Umbilical cord (tissue), 2 donors: ENCODE measurements at places on chromosomes 7 and 10.

DNA sequence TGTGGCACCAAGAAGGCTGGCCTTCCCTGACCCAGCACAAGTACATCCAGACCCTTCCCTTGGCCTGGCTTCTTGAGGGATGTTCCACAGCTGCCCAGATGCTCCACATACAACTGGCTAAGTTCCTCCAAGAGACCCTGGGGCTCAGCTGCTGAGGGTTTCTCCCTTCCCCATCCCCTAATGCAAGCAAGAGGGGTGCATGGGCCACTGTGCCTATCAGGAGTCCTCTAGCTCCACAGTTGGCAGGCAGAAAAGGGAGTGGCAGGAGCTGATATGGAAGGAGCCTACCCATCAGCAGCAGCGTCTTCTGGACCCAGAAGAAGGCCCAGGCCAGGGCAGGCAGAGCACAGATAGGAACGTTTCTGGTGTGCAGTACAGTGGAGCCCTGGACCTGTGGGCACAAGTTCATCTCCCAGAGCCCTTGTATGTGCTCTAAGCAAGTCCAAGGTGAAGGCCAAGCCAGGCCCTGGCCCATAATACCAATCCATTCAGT is 26.2 kb downstream of the VSIR start:
- no peak for DNase-seq

GRCh38 chr7:138079137-138079536 is 2.9 kb downstream of the AKR1D1 start:
- DNase-seq, result no peak

- no peak for DNase-seq
Observed at GRCh38 chr7:21550821-21551531, 8.1 kb downstream of the DNAH11 start.

- no peak for DNase-seq
Observed at GRCh38 chr7:136424058-136424457, 444.4 kb upstream of the CHRM2 start.

GRCh38 chr10:102119417-102120141 is 589 bp downstream of the LDB1 start:
- peak; percentile 86 for DNase-seq

- DNase-seq, result peak; percentile 10
Observed at GRCh38 chr7:93359520-93360198, 127.5 kb downstream of the VPS50 start.

DNA sequence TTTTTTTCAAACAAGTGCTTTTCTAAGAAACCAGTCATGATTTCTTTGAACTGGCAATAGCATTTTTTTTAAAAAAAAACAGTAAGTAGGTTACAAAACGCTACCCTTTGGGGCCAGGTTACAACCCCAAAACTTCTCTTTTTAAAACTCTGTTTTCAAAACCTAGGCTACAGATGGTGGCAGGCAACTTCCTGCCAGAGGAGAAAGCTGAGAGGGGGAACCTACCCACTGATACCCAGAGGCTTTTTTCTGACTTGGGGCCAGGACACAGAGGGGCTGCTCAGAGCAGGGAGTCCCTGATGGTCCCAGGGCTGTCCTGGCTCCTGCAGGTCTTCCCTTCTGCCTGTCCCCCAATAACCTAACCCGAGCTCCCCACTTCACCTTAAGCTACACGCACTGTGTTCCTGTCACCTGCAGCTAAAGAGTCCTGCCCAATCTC is 6.9 kb downstream of the STN1 start:
- DNase-seq, result no peak

GRCh38 chr7:129975309-129975708 is 22.5 kb upstream of the UBE2H start:
- DNase-seq, result no peak

GRCh38 chr10:63627881-63628296 is 106.7 kb downstream of the REEP3 start:
- DNase-seq, result peak; percentile 16

DNA sequence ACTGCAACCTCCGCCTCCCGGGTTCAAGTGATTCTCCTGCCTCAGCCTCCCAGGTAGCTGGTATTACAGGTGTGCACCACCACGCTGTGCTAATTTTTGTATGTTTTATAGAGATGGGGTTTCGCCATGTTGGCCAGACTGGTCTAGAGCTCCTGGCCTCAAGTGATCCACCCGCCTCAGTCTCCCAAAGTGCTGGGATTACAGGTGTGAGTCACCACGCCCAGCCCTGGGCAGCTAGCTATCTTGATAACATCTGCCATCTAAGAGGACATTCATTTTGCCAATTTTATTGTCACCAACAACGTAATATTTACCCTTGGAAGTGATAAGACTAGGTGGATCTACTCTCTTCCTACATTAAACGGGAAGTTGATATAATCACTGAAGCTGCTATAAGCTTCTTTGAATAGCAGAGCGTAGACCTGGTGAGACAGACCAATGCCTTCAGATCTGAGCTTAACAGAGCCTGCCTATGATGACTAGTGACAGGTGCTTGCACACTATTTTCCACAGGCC is 39.7 kb upstream of the SLC35B4 start:
- DNase-seq, result no peak

DNA sequence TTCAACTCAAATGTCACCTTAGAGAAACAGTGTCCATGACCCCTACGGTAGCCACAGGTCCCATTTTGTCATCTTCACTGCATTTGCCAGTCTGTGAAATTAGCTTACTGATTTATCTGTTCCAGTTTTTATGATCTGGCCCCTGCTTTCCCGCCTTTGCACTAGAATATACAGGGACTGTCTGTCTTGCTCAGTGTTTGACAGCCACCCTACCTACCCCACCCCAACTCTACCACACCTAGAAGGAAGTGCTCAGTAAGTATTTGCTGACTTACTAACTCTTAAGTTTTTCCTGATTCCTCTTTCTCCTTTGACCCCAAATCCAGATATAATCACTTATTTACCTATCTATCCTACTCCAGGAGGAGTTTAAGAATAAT is 49.5 kb downstream of the CREB3L2 start:
- DNase-seq, result no peak

GRCh38 chr7:3267966-3268690 is 32.9 kb upstream of the SDK1 start:
- peak; percentile 95 for DNase-seq

GRCh38 chr7:30800785-30801252 is 29.6 kb downstream of the MINDY4 start:
- peak; percentile 85 for DNase-seq

DNA sequence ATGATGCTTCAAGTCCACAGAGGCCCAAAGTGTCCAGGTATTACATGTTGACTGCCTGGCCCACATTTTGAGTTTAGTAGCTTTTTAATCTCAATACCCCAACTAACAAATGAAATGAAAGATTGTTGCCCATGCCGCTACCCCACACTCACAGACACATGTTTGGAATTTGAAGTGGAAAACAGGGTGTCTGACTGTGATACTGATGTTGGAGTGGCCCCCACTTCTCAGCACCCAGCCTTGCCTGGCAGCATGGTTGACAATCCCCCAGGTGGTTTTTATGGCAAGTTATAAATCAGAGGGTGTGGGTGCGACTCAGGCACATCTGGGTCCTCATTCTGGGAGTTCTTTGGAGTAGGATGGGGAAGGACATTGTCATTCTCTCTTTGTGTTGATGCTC is 314.7 kb upstream of the ZNF32 start:
- no peak for DNase-seq

- no peak for DNase-seq
Observed at GRCh38 chr7:134179036-134180011, 52.2 kb downstream of the LRGUK start.

- peak; percentile 52 for DNase-seq
Observed at GRCh38 chr7:87152897-87153641, 816 bp downstream of the DMTF1 start.

- peak; percentile 62 for DNase-seq
Observed at GRCh38 chr10:125060026-125060425, 100.3 kb downstream of the CTBP2 start.
